ENCODE measurements at places on chromosomes 7 and 10. TPM values are rescaled to one million over a fixed set of nuclear protein-coding genes. Genes with fewer than 3 reads are reported as not detected.

The ASB15 gene
- not detected for total RNA-seq

The SPDYE2 gene
- total RNA-seq: not detected

The MDFIC gene
- total RNA-seq: 94.8 TPM

The SLC16A9 gene
- total RNA-seq: 108 TPM

The DNAJC2 gene
- total RNA-seq: 16.3 TPM

The WIPF3 gene
- 4.5 TPM for total RNA-seq

The CRYGN gene
- 10.3 TPM for total RNA-seq

The GNAT3 gene
- total RNA-seq: not detected

The CPA4 gene
- total RNA-seq: 1.5 TPM

The SLC26A5 gene
- 0.44 TPM for total RNA-seq

The OIT3 gene
- total RNA-seq: 0.99 TPM

The LRGUK gene
- total RNA-seq: 5.4 TPM

The ATE1 gene
- total RNA-seq: 43.7 TPM

The ERVW-1 gene
- not detected for total RNA-seq

The CALHM3 gene
- total RNA-seq: not detected

The TRA2A gene
- 66.7 TPM for total RNA-seq

GRCh38 chr10:35783305-35783838, 141.3 kb upstream of the FZD8 start:
- no peak for DNase-seq

GRCh38 chr10:63083904-63084689, 49.0 kb upstream of the NRBF2 start:
- DNase-seq: peak; percentile 94

GRCh38 chr7:81447351-81447952, 322.4 kb downstream of the HGF start:
- DNase-seq: no peak

- no peak for DNase-seq
Observed at GRCh38 chr7:69550991-69551390, 47.3 kb upstream of the AUTS2 start.

GRCh38 chr10:11317936-11318670, 293.3 kb downstream of the USP6NL start:
- no peak for DNase-seq

DNA sequence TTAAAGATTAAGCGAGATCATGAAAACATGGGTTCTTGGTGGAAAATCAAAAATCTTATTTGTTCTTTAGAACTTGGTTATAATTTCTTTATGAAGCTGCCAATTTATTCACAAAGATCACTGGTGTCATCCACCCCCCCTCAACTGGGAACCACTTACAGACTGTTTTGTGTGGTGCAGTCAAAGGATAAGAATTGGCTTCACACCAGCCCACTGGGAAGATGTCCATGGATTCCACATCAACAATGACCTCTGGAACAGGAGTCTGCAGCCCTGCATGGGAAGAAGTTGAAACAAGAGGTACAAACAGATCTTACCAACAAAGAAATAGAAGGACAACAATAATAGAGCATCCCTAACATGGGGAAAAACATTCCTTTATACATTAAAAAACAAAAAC, 205.2 kb downstream of the SFMBT2 start:
- peak; percentile 20 for DNase-seq

DNA sequence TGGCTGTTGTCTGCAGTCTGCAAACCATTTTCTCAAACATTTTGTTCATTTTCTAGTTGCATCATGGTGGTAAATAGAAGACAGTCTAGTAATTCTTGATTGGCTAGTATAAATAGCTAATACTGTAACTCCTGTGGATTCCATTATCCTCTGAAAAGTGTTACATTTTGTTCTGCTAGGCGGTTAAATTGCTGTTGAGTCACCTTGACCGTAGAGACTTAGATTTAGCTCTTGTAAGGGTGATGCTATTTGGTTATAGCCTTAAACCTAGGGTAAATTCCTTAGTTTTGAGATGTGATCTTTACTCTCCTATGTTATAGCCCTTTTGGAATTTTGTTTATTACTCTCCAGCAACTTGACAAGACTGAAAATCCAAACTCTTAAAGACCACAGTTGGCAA, 58.8 kb downstream of the SHOC2 start:
- DNase-seq: no peak

DNA sequence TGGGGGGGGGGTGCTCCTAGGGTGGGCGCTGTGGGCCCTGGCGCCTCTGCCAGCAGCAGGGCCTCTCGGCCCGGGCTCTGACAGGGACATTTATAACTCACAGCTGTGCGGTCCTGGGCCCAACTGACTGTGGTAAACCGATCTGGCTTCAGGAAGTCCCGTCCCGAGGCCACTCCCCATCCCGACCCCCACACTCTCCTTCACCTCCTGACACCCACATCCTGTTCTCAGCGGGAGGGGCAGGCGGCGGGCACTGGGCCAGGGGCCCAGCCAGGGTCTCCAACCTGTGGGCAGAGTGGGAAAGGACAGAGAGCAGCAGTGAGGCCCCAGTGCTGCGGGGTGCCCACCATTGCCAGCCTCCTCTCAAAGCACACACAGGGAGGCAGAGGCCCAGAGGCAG, 69.1 kb downstream of the ZMIZ1 start:
- DNase-seq: no peak

DNA sequence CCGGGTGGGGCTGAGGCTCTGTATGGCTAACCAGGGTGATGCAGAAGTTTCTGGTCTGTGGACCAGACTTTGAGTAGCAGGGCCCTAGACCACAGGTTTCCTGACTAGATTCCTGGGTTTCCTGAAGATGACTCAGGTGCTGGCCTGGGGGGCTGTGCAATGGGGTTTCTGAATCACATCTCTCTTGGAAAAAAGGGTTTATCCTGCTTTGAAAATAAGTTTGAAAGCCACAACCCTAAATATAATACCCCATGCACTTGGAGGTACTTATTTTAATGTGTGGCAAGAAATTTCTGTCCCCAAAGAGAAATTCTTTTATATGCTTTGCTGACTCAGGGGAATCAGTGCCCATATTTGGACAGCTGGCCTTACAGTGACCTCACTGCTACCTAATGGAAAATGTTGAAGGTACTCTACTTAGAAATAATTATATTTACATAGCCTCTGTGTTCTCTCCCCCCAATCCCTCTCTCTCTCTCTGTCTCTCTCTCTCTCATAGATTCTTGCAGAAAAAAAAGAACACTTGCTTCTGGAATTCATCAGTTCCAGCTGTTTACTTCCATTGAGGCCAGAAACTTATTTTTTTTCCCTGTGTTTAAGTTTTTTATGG, 184.4 kb upstream of the LYZL2 start:
- DNase-seq: no peak

- peak; percentile 70 for DNase-seq
Observed at GRCh38 chr7:129949292-129950133, 3.2 kb downstream of the UBE2H start.

DNA sequence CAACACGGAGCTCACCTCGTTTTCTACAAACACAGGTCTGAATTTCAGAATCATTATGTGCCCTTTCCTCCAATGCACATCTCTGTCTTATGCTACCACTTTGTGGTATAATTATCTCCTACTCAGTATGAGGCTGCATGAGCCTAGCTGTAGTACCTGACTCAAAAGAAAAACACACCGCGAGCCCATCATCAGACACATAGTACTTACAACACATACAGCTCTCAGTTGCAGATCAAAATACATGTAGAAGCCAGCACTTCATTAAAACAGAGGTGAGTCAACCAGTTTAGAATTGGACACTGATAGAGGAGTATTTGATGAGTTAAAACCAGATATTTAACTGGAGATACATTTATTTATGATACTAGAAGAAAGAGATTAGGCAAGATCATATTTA, 1.4 kb upstream of the RTKN2 start:
- DNase-seq: no peak

DNA sequence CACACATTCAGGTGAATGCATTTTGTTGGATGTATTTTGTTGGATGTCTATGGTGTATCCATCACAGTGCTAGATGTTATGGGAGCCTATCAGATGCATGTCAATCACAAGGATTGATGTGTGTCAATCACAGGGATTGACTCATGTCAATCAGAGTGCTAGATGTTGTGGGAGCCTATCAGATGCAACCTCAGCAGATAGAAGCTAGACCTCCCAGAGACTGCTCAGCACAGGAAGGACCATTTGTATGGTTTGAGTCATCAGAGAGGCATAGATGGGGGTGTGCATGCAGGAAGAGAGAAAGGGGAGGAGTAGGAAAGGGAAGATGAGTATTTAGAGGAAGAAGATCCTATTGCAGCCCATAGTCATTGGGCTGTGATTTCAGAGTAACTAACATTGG, 48.3 kb upstream of the PITRM1 start:
- DNase-seq: no peak

DNA sequence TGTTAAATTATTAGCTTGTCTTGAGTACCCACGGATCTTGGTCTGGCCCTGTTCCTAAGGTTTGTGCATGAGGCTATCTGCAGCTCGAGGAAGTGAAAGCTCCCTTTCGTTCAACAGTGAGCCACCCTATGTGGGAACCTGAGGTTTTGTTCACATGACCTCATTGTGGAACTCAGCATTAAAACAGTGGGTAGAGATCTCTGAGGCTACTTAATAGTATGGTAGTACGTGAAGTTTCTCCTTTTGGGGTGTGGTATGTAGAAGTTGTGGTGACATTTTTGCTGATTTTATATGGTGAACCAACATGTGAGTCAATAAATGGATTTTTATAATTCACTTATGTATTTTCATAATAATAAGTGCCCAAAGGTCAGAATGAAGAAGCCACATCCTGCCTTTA, 252.7 kb upstream of the FERD3L start:
- DNase-seq: no peak

GRCh38 chr10:132813560-132814468, 27.9 kb upstream of the NKX6-2 start:
- DNase-seq: no peak

DNA sequence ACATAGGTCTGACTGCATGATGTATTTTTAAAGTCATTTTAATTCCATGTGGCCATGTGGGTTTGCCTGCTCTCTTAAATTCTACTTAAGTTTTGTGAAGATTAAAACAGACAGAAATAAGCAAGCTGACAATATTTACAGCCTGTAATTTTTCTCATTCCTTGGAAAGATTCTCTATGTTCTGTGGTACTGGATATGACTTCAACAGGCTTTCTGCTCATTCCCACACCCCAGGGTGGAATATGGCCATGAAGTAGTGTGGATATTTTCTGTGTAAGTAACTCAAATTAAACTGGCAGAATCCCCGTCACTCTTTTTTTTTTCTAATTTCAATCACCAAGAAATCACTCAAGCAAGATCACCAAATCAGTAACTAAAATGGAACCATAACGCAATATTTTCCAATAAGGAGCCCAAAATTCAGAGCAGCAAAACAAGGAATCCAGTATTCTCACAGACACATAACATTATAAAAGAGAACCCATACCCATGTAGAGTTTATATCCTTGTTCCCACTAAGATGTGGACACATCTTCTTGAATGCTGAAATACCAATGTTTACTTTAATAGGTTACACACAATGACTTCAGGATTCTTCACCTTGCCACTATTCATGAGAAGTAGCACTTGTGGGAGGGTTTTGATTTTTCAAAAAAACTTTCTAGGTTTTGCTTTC, 5.7 kb downstream of the HOXA5 start:
- no peak for DNase-seq

DNA sequence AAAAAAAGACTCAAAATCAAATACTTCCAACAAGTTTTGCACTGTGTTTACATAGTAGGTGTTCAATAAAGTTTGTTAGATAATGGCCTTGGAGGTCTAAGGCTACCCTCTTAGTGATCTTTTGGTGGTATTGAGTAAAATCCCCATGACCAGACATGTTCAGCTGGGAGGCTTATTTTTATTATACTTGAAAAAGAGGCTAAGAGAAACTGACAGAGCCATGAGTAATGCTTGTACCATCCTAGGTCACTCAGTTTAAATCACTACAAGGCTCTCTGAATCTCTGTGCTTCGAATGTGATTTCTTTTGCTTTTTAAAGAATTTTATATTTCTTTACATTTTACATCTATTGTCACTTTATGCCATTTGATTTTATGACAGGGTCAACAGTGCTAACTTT, 90.5 kb downstream of the TWIST1 start:
- no peak for DNase-seq

DNA sequence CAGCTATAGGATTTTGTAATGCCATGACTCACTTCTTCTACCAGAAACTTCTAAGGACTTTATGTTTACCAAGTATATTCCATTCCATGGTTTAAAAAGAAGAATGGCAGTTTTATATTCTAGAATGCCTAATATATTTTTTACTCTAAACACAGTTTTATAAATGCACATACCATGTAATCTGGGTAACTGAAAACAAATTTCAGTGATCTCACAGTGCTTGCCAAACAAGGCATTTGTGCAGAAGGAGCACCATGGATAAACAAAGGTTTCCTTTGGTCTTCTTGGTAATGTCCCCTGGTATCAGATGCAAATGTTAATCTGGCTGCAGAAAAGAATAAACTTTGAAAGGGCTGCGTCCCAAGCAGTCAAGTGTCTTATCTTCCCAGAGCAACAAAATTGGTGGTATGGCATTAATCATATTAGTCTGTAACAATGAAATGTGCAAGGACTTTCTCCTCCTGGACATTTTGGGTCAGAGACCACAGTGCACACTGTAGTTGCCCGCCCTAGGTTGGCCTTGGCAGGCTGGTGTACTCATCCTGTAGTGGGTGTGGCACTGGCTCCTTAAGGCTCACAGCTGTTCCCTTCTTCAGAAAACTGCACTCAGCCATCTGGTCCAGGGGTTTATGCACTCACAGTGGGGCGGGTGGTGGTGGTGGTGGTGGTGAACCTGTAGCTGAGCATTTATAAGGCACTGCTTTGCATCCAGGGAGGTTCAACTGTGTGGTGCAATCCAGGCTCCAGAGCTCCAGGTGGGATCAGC, 56.7 kb downstream of the LAMB4 start:
- DNase-seq: no peak

DNA sequence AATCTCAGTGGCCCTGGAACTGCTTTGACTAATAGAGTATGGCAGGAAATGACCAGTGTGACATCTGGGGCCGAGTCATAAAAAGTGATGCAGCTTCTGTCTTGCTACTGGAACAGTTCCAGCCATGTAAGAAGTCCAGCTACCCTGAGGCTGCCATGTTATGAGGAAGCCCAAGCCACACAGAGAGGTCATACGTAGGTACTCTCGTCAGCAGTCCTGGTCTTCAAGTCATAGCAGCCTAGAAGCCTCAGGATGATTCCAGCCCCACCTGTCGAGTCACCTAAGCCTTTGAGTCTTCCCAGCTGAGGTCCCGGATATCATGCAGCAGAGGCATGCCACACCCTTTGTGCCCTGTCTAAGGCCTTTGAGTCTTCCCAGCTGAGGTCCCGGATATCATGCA, 92.1 kb downstream of the PPP1R3C start:
- DNase-seq: no peak

GRCh38 chr7:119713606-119714005, 559.4 kb upstream of the KCND2 start:
- DNase-seq: no peak

- DNase-seq: no peak
Observed at GRCh38 chr7:135181261-135181928, 10.9 kb upstream of the CYREN start.

DNA sequence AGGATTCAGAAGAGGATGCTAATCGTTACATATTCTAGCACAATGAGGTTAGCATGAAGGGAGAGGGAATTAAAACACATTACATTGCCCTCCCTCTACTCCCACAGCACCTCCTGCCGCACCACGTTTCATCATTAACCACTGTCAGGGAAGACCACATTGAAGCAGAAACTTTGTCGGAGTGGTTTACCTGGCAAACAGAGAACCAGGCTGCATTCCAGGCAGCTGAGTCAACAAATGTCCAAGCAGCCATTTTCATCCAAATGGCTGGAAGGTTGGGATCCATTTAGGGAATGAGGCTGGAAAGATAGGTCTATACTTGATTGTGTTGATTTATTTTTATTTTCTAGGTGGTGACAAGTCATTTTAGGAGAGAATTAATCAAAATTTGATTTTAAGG, 273.6 kb downstream of the DYNC1I1 start:
- no peak for DNase-seq
